Fibroblast of villous mesenchyme (primary cell): ENCODE measurements at places on chromosomes 2 and 18.

DNA sequence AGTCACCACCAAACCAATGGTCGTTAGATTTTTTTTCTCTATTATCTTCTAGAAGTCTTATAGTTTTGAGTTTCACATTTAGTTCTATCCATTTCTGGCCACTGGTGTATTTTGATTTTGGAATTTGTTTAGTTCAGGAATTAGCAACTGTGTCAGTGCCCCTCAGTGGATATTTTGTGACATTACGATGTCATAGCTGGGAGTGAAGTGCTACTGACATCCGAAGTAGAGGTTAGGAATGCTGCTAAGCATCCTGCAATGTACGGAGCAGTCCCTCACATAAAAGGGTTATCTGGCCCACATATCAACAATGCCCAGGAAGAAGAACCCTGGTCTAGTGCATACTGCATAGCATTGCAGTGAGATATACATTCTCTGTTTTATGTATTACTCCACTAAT is 157.4 kb upstream of the RGPD4 start:
- DNase-seq: peak; percentile 17

DNA sequence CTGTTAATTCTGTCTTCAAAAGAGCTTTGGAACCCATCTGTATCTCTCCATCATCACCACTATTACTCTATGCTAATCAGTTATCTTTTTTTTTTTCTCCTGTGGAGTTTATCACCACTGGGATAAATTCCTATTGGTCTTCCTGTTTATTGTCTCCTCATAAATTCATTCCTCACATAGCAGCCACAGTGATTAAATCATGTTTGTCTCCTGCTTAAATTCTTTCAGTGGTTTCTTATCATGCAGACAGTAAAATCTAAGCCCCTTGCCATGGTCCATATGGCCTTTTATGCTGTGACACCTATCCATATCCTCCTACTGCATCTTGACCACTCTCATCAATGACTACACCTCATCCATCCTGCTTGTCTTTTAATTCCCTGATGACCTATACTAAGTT is 239.8 kb upstream of the ZEB2 start:
- DNase-seq: peak; percentile 76

DNA sequence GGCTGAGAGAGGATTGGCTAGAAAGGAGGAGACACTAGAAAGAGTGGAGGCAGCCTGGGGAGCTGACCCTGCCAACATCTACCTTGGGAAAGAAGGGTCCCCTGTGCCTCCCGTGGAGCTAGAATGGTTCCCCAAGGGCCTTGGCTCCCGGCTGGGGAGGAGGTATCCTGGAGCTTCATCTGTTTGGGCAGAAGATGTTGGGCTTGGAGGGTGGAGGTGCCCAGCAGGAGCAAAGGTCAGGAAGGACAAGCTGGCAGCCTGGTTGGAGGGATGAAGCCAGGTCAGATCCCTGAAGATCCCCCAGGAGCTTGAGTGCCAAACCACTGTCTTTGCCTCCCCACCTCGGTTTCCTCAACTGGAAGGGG is 2.9 kb downstream of the ATP6V1B1 start:
- no peak for DNase-seq

DNA sequence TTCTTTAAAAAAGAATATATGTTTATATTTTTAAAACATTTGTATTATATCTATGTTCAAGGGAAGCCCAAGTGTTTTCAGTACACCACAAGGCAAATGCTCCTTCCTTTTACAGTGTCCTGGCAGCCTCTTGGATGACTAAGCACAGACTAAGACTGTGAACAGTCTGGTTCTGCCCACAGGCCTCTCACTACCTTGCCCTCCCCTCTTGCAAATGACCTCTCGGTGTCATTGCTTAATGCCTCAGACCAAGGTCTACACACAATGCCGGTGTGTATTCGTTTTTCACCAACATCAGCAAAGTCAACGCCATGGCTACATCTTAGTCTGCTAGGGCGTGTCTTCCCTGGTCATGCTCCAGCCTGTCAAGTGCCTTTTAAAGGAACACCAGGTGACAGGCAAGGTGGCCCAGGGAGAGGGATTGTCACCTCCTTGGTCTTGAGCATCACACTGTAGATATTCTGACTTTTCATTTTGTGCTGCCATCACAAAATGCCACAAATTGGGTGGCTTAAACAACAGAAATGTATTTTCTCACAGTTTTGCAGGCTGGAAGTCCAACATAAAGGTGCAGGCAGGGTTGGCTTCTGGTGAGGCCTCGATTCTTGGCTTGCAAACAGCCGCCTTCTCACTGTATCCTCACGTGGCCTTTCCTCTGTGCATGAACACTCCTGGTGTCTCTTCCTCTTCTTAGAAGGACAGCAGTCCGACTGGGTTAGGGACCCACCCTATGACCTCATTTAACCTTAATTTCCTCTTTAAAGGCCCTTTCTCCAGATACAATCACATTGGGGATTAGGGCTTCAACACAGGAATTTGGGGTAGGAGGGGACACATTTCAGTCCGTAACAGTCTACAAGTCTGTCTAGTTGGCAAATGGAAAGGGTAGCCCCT is 266.5 kb downstream of the KLHL29 start:
- DNase-seq: peak; percentile 45

GRCh38 chr18:46070815-46071652 is 1.0 kb downstream of the PSTPIP2 start:
- DNase-seq: no peak

DNA sequence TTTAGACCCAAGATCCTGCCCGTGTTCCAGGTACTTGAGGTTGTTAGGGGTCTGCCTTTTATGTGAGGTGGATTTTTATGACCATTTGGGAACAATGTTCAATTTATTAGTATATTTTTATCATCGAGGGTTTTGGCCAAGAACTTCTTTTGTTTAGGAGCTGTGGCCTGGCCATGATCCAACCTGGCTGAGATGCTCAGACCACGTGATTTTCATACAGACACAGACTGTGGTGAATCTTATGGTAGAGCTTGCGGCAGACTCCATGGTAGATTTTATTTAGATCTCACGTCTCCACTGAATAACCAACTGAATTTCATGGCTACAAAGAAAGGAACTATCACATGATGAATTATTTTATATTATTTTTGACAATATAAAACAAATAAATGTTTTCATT is 405.5 kb upstream of the VWC2L start:
- DNase-seq: peak; percentile 2

DNA sequence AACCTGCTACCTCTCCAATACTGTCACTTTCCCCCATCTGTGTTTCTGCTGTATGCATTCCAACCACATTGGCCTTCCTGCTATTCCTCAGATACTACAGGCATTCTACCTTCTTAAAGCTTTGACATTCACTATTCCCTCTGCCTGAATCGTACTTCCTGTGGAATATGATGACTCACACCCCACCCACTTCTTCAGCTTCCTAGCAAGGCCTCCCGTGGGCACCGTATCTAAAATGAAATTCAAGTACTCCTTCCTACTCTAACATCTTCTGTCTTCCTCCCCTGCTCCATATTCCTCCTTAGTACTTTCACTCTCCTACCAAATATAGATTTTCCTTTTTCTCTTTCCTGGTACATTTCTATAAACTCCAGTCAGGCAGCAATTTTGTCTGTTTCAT is 710.4 kb downstream of the RNF144A start:
- no peak for DNase-seq

DNA sequence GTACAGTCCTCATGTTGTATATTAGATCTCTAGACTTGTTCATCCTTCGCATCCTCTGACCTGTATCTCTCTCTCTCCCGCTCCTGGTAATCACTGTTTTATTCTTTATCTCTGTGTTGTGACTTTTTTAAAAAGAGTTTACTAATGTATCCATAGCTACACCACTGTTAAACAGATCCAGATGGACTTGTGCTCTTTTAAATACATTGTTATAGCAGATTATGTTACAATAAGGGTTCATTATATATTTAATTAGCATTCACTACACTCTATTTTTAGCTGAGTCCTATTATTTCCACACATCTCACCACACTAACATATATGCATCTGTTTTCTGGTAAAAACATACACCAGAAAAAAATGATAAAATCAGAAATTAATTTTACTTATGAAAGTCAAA is 90.5 kb downstream of the RBM43 start:
- no peak for DNase-seq

- DNase-seq: no peak
These were observed 12.8 kb downstream of the SESTD1 start for GRCh38 chr2:179251870-179252269.

GRCh38 chr2:170122883-170123547 is 54.9 kb upstream of the MYO3B start:
- DNase-seq: peak; percentile 19

DNA sequence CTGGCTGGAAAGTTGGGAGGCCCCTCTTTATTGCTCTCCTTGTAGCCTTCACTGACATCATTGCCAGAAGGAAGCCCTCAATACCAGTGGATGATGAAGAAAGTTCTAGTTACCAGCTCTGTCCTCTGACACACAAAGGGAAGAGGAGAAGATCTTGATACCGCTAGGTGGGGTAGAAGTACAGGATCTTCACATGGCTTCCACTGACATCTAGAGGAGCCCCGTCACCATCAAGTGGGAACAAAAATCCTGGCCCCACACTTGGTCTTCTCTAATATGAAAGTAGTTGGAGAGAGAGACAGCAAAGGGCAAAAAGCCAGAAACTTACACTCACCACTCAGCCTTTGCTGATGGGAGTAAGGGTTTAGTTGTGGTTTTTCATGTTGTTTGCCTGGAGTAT is 12.4 kb downstream of the XIRP2 start:
- DNase-seq: peak; percentile 3

- peak; percentile 81 for DNase-seq
These were observed 127.3 kb downstream of the DNER start for GRCh38 chr2:229586746-229587705.

DNA sequence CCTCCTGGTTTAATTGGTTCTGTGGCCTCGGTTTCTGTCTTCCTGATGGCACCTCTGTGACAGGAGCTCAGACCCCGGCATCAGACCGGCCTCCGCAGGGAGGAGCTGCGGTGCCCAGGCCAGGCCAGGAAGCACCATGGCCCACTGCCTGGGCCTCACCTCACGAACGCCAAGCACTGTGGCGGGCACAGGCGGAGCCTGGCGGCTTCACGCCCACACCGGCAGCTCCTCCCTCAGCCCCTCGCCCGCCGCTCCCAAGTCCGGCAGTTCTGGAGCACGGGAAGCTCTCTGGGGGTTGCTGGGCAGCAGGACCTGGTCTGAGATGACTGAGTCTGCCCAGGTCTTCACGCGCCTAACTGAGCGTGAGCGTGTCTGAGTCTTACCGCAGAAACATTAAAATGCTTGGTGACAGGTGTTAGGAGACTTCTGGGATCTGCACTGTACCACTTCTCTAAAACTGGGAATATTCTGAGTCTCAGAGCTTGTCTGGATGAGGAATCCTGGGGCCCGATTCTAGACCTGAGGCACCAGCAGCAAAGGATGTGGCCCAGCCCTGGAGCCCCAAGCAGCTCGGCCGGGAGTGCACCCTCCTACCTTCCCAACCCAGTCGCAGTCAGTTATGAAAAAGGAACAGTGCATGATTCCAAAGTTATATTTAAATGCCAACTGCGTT is 21.9 kb downstream of the RTP5 start:
- DNase-seq: no peak

DNA sequence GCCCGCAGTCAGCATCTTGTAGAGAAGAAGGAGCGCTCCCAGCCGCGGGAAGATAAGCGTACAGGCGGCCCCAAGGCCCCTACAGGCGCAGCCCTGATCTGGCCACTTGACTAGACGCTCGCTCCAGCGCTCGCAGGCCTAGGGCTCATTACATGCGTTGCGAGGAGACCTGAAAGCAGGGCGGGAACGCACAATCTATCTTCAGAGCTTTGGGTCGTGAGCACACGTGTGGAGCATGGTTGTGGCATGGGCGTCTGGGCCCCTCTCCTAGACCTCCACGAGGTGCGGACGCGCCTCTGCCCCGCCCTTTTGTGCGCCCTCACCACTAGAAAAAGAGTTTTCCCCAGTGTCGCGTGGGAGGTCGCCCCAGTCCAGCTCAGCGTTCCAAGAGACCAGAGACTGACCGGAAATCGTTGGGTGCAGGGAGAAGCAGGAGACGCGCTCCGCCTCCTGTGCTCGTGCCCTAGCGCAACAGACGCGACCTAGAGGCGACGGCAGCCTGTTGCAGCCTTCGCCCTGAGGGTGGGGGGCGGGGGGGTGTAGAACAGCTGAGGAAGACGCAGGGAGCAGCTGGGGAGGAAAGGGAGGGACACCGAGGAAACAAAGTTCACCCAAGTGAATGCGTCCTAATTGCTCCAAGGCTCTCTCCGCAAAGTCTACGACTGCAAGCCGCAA is 12.6 kb downstream of the NR4A2 start:
- DNase-seq: no peak
